ENCODE measurements at places on chromosomes 1 and 21.

- no peak for DNase-seq
These were observed 49.6 kb downstream of the SLC9C2 start for GRCh38 chr1:173553312-173553711.

DNA sequence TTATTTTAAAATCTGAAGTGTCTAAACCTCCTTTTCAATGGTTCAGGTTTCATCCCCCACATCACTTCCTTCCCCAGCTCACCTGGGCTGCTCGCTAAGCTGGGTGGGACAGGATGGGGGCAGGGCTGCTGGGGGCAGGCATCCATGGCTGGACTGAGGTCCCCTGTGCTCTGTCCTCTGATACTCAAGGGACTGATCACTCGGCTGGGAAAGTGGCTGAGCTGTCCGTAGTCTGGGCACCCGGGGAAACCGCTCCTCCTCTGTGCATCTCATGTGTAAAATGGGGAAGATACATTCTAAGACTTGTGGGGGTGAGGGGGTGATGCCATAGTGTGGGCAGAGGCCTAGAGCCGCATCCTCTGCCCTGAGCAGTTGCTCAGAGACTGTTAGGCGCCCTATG is 411.2 kb downstream of the MATN1 start:
- no peak for DNase-seq

- no peak for DNase-seq
These were observed 35.3 kb downstream of the L1TD1 start for GRCh38 chr1:62229932-62230331.

- DNase-seq = no peak
These were observed 9.6 kb downstream of the SPATA46 start for GRCh38 chr1:162367073-162367472.

DNA sequence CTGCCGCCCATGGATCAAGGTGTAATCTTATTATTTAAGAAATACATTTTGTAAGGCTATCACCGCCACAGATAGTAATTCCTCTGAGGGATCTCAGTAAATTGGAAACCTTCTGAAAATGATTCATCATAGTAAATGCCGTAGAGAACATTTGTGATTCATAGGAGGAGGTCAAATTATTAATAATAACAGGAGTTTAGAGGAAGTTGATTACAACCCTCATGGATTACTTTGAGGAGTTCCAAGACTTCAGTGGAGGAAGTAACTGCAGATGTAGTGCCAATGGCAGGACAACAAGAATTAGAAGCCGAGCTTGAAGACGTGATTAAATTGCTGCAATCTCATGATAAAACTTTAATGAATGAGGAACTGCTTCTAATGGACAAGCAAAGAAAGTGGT is 280.1 kb downstream of the PTPRC start:
- DNase-seq = peak; percentile 88

- no peak for DNase-seq
These were observed 18.1 kb upstream of the EPS8L3 start for GRCh38 chr1:109781806-109782205.

DNA sequence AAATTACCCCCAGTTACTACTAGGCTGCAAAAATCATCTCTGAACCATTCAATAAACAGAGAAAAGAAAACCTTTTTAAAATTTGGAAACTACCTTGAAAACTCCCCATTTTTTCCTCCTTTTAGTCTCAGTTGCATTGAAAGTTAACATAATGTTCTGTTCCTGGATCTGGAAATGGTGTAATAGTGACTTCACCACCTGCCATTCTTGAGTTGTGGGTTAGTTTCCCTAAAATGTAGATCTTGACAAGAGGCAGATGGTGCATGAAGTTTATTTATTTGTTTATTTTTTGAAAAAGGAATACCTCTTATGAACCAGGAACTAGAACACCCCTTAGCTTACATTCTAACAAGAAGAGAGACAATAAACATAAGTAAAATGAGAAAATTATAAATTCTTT is 72.8 kb downstream of the ATF6 start:
- no peak for DNase-seq

DNA sequence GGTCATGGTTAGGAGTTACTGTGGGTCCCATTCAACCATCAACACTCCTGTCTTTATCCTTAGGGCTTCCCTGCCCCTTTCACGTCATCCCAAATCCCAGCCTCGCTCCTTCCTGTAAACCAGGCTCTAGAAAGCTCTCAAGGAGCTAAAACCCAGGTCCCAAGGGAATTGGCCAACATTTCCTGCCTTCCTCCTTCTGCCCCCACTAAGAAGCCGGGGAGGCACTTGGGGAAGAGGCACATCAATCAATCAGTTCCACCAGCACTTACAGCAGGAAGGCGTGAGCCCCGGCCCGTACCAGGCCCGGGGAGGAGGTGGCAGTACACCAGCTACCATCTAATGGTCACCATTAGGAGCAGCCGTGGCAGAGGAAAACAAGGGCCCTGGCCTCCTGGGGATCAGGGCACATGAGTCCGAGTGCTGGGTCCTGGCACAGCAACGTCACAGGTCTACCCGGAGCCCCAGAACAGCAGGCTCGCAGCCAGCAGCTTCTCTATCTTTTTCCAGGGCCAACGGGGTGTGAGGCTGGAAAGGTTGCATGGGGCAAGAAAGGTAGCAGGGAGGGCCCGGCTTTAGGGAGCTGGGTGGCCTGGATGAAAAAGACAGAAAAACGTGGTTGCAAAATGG is 108.6 kb downstream of the CASZ1 start:
- DNase-seq = no peak

DNA sequence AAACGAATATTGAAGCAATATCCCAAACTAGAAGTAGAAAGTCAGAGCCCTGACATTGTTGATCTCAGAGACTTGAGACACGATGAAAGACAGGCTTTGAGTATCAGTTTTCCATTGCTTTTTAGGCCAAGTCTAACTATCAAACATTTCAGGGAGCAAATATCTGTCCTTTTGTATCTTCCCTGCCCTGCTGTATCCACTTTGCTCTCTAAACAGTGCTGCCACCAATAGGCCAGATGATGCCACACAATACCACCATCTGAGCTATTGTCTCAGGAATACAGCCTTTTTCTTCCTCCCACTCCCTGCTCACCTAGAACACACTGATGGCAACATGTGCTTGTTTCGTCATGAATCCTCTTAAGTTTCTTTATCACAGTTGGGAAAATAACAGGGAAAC is 62.6 kb upstream of the SPAG17 start:
- DNase-seq = no peak

DNA sequence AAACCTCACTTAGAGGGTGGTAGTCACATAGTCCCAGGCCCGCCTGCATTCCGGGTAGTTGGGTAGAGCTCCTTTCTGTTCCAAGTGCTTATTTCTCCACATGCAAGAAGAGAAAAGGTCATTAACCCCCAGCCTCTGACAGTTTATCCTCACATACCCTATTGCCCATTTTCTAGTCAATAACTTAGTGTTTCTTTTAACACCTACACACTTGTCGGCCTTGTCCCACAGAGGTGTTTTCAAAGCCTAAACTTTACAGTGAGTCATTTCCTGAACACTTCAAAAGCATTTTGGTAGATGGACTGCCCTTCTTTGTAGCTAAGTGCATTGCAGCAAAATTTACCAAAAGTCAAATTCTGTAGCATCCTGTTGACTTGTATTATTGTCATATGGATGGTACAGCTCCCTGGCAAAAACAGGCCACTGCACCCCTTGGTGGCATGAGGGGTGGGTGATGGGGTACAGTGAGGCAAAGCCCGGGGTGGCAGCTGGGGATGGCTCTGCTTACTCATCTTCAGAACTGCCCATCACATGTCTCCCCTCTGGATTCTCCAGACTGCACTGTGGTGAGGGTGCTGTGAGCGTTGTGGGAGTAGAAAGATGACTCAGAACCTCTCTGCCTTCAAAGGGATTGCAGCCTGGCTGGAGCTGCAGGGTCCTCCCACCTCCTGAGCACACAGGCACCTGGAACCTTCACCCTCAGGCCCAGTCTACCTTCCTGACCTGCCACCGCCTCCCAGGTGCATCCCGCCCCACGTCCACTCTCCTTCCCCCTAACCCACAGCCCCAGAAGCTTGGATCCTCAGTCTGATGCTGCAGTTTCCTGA is 45.8 kb upstream of the DMRTB1 start:
- DNase-seq = peak; percentile 86

- DNase-seq = no peak
These were observed 233.0 kb downstream of the RWDD3 start for GRCh38 chr1:95467036-95467435.

- no peak for DNase-seq
These were observed 50.7 kb upstream of the TRAPPC10 start for GRCh38 chr21:43961382-43961909.
